Left ventricle myocardium superior (tissue), 1 donor: ENCODE measurements at places on chromosomes 6 and 20.

DNA sequence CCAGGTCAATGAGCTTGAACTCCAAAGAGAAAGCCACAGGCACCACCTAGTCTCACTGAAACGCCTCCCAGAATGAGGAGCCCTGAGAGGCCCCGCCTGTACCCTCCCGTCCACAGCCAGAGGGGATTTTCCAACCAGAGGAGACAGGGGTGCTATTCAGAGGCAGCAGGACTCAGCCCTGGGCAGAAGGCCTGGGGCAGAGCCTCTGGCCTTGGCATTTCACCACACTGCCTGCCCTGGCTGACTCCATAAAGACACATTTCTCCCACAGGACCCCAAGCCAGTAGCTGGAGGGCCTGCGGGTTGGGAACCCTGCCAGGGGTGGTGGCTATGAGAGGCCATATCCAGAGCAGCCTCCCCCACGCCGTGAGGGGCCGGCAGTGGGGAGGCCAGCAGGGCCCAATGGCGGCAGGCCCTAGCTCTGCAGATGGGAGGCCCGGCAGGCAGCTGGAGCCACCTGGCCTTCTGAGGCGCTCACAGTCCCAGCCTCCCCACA is 159.3 kb downstream of the PREX1 start:
- DNase-seq: peak; percentile 60

DNA sequence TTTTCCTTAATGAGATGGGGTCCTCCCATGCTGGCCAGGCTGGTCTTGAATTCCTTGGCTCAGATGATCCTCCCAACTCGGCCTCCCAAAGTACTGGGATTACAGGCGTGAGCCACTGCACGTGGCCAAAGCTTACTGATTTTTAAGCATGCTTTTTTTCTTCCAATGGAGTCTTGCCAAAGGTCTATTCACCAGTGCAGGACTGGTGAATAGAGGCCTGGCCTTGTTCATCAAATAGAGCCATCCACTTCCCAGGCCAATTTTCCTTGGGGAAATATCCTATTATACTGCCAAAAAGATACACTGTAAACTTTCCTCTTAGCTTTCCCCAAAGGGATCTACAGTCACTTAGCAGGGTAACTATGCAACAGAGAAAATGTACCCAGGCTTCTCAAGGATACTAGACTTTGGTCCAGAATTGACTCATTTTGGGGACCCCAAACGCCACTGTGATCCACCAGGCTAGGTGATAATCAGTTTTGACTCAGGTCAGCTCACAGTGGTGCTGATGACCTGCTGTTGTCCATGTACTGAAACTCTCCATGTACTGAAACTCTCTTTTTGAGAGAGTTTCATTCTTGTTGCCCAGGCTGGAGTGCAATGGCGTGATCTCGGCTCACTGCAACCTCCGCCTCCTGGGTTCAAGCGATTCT is 91.8 kb downstream of the REPS1 start:
- no peak for DNase-seq

- DNase-seq: no peak
Observed at GRCh38 chr6:139920027-139920775, 545.8 kb upstream of the CITED2 start.

- DNase-seq: no peak
Observed at GRCh38 chr20:38986663-38987062, 24.5 kb downstream of the DHX35 start.

GRCh38 chr6:105107207-105107606 is 72.6 kb downstream of the POPDC3 start:
- no peak for DNase-seq

GRCh38 chr20:42474646-42475045 is 715.1 kb downstream of the PTPRT start:
- DNase-seq: no peak

DNA sequence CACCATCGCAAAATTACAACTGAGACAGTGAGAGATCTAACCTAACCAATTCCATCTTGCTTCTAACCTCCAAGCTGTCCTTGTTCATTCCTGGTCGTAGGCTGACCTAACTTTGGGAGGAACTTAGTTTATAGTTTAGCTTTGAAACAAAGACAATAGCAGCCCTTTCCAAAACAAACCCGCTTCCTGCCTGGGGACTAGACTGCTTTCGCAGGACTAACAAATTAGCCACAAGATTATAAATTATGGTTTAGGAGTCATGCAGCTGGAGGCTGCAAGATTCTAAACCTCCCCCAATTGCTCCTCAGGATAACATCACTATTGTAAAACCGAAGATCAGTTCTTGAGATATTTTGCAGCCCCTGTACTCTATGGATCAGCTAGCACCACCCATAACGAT is 63.2 kb downstream of the TRIM27 start:
- no peak for DNase-seq

DNA sequence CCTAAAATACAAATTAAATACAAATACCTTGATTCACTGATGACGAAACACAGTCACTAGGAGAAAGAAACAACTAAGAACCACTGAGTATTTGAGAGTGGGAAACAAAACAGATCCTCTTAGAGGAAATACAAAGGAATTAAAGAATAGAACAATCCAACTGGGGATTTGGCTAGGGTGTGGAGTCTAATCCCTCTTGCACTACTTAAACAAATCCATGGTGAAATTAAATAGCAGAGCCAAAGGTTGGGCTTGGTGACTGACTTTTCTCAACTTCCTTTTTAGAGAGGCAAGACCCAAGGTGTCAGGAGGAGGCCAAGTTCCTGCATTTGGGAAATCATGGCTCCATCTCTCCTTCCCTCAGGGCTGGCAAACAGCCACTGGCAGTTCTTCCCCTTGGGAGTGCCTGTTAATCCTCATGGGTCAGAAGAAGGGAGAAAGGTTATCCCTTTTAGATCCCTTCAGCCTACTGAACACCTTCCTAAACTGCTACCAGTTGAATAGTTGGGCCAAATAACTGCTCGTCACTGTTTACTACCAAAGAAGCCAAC is 101.2 kb upstream of the TRAF3IP2 start:
- no peak for DNase-seq
